ENCODE measurements at places on chromosomes 4 and X.

DNA sequence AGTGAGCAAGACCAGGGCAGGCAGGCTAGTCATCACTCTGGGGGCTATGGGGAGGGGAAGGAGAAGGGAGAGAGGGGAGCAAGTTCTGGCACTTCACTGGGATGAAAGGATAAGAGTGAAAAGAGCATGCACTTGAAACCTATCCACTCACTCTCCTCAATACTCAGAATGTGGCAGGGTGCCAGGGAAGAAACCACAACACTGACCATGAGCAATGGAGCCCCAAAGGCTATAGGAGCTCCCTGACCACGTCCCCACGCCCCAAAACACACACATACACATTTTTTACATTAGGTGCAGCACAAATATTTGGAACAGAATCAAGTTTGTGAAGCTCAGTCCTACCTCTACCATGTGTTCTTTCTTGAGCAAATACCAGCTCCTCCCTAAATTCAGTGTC lies 132.2 kb downstream of the IDS start:
- no peak for DNase-seq

GRCh38 chrX:25016361-25016671 lies 551 bp upstream of the ARX start:
- DNase-seq: no peak

DNA sequence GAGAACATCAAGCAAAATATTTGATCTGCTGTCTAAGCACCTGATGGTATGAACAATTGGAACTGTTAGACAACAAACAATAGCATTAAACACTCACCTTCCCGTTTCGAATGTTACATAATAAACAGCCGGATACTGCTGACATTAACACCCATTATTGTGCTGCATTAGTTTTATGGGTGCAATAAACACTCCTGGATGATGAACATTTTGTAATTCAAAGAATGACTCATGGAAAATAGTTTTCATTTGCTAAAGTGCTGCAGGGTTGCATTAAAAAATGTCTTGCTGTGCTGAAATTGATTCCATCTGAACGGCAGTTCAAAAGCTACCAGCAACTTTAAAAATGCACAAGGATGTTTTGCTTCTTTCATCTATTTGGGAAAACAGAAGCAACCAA lies 100.8 kb upstream of the SORBS2 start:
- DNase-seq: peak; percentile 11

DNA sequence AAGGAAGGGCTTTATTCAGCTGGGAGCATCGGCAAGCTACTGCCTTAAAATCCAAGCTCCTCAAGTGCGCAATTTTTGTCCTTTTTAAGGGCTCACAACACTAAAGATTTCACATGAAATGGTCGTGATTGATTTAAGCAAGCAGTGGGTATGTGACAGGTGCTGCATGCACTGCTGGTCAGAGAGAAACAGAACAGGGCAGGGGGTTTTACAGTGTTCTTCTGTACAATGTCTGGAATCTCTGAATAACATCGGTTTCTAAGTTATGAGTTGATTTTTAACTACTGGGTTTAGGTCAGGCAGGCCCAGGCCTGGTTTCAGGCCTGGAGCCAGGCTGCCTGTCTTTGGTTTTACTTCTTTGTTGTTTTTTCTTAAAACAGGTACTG lies 6.0 kb downstream of the UGT2B17 start:
- no peak for DNase-seq

GRCh38 chrX:129726307-129727111 lies 12.3 kb upstream of the XPNPEP2 start:
- peak; percentile 18 for DNase-seq

DNA sequence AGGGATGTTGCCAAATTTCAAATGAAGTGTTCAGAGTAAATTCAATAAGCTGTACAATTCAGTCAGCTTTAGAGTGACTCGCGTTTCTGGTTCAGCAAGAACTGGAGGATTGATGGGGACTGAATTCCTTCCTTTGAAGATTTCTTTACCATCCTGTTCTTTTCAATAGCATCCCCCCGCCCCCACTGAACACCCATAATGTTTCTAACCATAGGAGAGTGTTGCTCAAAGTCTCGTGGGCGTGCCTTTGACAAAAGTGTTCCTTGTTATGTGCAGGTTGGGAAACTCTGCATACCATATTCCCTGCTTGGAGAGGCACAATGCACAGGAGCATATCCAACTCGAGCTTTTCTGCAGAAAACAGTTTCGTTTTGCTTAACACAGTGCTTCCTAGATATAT lies 323.5 kb upstream of the CASK start:
- no peak for DNase-seq

DNA sequence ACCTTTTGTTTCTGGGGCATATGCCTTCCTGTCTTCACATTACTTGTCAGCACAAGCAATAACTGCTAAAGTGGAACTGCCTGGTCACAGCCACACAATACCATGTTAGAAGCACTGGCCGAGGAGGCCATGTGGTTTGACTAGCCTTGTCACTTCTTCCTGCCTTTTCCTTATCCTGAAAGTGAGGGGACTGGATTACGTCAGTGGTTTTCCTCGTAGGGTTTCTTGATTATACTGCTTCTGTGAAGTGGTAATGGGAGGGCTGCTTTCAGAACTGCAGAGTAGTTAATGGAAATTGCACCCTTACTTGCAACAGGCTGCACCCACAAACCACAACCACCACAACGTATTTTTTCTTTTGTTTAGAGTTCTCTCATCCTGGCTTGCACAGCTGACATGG lies 26.6 kb downstream of the ZRSR2 start:
- DNase-seq: no peak

DNA sequence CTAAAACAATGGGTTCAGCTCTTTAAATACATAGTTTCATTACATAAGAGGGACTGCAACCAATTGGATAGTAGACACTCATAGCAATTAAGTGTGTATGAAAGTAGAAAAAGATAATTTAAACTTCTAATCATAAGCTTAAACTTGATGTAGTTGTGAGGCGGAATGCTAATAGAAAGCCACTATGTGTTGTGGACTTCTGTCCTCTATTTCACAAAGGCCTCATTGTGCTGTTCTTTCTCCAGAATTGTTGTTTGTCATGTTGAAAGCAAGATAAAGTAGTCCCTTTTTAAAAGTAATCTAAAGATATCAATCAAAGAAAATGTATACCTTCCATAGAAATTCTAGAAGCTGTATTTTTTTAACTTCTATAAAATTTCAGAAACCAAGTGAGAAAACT lies 329.4 kb downstream of the KLHL4 start:
- no peak for DNase-seq

DNA sequence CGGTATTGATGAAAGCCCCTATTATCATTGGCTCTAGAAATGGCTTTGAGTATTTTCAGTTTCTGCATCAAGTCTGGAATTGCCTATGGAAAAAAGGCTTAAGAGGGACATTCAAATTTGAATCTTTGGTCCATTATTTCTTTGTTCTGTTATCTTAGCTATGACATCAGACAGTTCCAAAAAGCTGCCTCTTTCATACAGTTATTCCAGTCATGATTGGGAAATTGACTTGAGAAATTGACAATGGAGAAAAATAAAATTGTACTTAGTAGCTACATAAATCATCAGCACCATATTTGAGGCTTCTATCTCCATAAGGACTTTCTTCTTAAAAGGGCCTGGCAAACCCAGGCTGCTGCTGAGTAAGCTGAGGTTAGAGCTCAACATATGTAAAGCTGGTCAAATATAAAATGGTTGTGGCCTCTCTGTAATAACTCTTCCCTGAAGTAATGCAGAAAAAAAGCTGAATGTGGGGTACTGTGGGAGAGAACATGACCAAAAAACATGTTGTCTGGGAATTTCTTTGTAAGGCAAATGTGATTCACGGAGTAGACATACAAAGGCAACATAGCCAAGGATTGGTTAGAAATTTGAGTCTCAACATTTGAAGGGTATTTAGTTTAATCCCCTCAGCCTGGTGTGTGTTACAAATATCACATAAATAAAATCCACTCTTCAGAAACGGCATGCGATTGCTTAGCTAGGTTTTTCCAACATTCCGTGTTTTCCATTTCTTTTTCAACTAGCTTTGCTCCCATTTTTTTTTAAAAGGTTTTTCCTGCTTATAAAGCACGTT lies 100.9 kb downstream of the LNX1 start:
- DNase-seq: no peak

GRCh38 chrX:7985568-7985967 lies 58.4 kb upstream of the PNPLA4 start:
- DNase-seq: peak; percentile 42

DNA sequence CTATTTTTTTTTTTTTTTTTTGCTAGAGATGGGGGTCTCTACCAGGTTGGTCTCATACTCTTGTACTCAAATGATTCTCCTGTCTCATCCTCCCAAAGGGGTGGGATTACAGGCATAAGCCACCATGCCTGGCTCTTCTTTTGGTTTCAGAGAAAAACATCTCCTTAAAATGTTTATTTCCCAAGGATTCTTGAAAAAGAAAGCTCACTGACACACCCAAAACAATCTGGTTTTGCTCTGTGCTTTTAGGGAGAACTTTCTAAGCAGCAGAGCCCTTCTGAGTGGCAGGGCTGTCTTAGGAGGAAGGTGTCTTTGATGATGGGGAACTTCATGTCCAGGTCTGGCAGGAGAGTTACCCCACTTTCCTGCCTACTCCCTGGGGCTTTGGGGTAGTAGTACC lies 1.2 kb downstream of the SOD3 start:
- DNase-seq: no peak

All from HS-5 (cell line).